ENCODE measurements at places on chromosomes 4 and X.

DNA sequence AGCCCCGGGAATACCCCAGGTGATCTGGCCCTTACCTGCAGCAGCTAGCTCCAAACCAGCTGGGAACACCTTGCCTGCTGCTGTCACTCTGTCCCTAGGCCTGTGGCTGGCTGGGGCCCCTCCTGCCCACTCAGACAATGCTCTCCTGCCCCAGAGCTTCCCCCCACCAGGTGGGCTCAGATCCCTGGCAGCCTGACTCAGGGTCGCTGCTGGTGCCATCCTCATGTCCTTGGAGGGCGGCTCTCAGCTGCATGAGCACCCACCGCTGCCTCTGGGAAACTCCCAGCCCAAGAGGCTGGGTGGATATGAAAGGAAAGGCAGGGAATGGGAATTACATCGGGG lies 15.8 kb downstream of the C4orf50 start:
- no peak for DNase-seq

DNA sequence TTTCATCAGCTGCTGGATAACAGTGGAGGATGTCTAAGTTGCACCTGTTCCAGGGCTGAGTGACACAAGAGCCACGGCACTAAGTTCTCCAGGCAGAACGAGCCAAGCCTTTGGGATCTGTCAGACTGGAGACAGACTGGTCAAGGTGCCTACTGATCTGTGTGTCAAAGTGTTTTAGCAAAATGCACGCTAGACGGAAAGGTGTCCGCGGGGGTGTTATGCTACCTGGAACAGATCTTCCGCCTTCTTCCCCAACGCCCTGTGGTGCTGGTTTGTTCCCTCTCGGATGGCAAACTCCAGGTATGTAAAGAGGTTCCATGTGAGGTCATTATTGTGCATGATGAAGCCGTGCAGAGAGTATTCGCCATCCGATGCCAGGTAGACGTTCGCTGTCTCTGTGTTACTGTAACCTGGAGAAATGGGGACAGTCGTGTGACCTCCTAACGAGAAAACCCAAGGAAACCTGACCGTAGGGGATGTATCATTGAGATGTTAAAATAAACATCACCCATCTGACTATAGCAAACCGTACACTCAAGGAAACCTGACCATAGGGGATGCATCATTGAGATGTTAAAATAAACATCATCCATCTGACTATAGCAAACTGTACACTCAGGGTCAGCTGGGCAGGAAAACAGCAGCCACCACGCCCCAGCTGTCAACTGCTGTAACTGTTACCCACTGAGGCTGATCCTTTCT lies 29.7 kb upstream of the SLC25A6 start:
- no peak for DNase-seq

DNA sequence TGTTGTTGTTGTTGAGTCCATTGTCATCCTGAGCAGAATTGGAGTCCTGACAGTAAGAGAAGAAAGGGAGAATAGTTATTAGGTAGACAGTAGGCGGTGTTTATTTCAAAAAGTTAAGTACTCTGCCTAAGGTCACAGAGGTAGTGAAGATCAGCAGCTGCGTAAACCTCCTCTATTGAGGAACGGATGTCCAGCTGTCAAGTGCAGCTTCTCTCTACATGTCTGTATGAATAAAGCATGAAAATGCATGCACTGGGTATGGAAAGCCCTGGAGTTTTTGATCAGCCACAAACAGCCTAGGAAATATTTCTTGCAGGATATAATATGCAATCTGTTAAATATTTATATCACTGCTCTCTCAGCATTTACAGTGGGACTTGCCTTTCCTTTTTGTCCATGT lies 109.4 kb upstream of the CBLL2 start:
- no peak for DNase-seq

GRCh38 chr4:4852591-4853362 lies 6.7 kb upstream of the MSX1 start:
- DNase-seq: no peak

GRCh38 chr4:61395754-61396153 lies 195.6 kb downstream of the ADGRL3 start:
- DNase-seq: no peak

DNA sequence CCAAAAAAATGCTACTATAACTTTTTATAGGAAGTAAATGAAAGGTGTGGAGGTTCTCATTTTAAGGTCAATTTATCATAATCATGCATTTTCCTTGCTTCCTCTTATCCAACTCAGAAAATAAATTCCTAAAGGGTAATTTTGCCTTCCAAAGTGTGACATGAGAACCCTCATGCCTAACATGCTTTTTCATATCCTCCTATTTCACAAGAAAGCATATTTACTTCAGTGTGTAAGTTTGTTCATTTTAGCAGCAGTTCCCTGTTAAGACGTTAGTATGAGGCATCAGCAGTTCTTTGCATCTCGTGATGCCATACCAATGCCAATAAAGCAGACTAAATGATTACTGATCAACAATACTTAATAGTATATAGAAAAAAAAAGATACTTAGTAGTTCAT lies 18.4 kb downstream of the WDFY3 start:
- DNase-seq: no peak

DNA sequence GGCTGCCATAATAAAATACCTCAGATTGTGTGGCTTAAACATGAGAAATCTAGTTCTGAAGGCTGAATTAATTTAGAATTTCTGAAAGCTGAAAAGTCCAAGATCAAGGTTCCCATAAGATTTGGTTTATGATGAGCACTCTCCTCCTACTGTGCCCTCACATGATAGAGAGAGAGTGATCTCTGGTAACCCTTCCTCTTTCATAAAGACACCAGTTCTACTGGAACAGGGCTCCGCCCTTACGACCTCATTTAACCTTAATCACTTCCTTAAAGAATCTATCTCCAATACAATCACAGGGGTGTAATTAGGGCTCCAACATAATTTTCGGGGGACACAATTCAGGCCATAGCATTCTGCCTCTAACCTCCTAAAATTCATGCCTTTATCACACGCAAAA lies 194.0 kb upstream of the MAB21L2 start:
- no peak for DNase-seq

- DNase-seq: no peak
These were observed 376.9 kb downstream of the CXXC4 start for GRCh38 chr4:104117776-104118175.

DNA sequence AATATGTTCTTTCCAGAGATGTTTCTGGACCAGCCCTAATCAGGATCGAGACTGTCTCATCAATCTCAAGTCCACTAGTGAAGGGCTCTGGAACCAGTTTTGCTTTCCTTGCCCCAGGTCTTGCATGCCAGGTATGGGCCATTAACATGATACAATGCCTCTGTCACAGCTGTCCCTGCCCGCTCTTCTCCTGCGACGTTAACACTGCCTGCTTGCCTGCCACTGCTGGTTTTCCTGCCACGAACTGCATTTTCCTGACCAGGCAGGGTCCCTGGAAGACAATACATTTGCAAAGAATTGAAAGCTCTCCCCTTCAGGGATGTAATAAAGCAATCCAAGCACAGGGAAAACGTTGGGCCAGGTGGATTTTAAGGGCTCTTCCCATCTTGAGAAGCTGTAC lies 200.3 kb downstream of the MID1 start:
- DNase-seq: no peak

GRCh38 chr4:78971326-78971725 lies 32.1 kb upstream of the PAQR3 start:
- no peak for DNase-seq

- DNase-seq: no peak
These were observed 14.1 kb upstream of the CD99 start for GRCh38 chrX:2676794-2677675.

GRCh38 chr4:12170308-12170707 lies 741.6 kb upstream of the HS3ST1 start:
- DNase-seq: no peak

DNA sequence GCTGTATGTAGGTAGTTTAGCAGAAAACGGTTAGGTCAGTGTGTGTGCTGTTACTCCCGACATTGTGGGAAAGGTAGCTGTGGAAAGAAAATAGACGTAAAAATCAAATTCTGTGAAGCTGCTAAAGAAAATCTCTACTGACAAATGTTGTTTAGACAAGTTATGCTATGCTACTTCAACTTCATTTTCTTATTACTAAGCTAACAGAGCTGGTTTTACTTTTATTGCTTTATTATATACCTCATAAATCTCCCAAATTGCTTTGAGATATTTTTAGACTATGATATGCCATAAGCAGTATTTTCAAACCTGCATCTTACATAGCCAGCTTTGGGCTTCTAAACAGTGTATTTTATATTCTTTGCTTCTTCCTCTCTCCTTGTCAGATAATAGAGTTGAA lies 108.2 kb upstream of the PACRGL start:
- no peak for DNase-seq

GRCh38 chr4:96342196-96342595 lies 502.3 kb downstream of the PDHA2 start:
- no peak for DNase-seq

DNA sequence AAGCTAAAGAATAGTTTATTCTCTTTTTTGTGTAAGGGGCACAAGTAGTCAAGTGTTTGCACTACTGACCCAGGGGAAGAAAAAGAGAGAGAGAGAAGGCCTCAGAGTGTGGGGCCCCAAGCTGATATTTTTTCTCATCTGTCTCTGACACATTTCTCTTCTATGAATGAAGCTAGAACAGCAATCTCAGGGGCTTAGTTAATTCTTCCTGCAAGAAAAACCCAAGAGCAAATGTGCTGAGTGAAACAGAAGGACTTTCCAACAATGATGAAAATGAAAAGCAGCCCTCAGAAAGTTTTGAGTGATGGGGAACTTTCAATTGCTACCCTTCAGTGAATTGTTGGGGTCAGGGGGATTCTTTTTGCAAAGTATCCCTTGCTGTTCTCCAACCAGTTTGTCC lies 9.2 kb upstream of the MSN start:
- no peak for DNase-seq

GRCh38 chrX:74346088-74346487 lies 42.1 kb downstream of the ZCCHC13 start:
- no peak for DNase-seq

GRCh38 chr4:54227256-54228055 lies 1.6 kb upstream of the PDGFRA start:
- peak; percentile 34 for DNase-seq
